ENCODE measurements at places on chromosomes 5 and 9.
A peak's percentile ranks its signal among the peaks of the same experiment; 100 is the strongest.

DNA sequence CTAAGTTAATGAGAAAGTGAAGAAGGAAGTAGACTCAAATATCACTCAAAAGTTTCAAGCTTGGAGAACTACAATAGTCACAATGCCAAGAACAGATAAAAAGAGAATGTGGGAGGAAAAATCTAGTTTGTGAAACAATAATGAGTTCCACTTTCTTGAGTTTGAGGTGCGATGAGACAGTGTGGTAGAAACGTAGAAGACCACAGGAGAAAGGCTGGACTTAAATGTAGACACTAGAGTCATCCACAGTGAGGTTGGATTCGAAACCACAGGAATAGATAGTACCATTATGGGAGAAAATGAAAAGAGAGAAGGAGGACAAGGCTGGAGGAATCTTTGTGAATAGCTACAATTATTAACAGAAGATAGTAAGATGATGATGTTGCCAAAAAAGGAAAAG is 141.1 kb upstream of the LRRTM2 start:
- DNase-seq, result no peak

DNA sequence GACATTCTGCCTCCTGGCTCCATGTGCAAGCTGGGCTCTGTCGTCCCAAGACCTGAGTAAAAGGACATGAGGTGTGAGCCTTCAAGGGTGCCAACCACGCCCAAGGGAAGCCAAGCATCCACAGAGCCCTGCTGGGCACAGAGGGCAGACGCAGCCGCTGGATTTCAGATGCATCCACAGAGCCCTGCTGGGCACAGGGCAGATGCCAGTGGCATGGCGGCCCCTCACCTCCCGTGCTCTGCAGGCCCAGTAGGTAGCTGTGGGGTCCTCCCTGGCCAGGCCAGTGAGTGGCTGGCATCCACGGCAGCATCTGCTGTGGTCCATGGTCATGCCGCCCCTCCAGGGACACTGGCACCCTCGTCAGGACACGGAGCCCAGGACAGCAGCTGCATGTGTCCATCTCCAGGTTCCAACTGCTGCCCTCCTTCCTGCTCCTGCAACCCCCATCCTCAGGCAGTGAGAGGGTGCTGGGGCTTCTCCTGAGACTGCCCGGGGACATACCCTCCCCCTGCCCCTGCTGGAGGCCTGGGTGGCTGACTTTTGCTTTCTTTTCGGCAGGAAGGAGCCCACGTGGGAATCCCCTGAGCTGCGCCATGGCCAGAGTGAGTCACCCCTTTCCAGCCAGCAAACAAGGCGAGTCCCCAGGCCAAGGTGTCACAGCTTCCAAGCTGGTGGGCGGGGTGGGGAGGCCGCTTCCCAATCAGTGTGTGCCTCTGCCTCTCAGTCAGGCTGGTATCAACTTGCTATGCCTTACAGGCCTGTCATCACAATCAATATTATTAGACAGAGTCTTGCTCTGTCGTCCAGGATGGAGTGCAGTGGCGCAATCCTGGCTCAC is 4.0 kb upstream of the TRAF2 start:
- DNase-seq, result peak; percentile 66

GRCh38 chr9:110777876-110778215 is 109.3 kb downstream of the MUSK start:
- no peak for DNase-seq

DNA sequence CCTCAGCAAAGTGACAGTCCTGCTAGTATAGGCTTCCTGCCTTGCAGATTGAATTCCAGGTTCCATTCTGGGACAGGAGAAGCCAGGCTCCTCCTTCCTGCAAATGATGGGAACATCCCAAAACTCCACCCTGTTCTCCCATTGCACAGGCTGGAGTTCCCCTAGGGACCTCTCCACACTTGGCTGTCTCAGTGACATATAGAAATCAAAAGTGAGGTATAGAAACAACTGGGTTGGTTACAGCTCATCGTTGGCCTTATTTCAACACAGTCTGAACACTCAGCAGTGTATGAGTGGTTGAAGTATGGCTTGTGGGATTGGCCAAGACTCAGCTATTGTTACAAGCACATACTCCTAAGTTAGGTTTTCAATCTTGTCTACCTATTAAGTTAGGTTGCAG is 157.8 kb upstream of the FTMT start:
- peak; percentile 12 for DNase-seq

DNA sequence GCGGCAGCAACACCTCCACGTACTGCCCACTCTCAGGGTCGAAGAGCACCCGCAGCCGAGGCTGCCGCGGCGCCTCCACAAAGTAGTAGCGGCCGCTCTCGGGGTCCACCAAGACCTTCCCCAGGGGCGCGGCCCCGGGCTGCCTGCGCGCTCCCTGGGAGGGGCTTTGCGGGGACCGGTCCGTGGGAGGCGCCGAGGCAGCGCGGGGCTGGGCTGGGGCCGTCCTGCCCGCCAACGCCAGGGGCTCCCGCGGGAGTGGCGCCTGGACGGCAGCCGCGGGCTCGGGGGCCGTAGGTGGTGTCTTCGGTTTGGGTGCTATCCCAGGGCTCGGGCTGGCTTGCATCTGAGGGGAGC is 2.6 kb upstream of the MZB1 start:
- DNase-seq, result no peak

- DNase-seq, result peak; percentile 70
Measured at GRCh38 chr9:132670457-132671391, at the start of gene GTF3C4. Gene GTF3C4, plus strand, starts transcription at chr9:132670464. Its CDS starts 135 bp downstream, at chr9:132670599.

- no peak for DNase-seq
Measured at GRCh38 chr9:71681708-71682272, 86.5 kb downstream of the CEMIP2 start.

- DNase-seq, result peak; percentile 28
Measured at GRCh38 chr5:893137-893506, 438 bp downstream of the TRIP13 start.

DNA sequence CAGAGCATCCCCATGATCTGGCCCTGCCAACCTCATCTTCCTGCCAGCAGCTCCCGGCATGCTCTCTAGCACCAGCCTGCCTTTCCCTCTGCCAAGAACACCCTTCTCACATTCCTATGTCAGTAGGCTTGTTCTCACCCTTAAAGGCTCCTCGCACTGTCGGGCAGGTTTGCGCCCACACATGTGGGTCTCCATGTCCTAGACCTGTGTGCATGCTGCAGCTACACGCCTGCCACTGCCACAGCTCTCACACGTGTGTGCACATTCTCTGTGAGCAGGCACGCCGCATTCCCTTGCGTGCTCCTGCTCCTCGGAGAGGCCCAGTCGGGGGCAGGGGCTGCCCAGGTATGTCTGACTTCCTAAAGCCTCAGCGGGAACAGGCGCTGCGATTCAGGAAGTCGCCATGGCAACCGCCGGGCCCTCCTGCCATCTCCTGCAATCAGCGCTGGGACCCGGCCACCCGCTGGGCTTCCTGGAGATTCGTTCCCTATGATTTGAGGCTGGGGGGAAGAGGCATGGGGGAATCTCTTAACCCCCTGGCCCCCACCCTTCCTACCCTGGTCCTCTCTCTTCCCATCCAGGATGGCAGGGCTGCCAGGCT is 28.1 kb downstream of the NDUFA8 start:
- no peak for DNase-seq

DNA sequence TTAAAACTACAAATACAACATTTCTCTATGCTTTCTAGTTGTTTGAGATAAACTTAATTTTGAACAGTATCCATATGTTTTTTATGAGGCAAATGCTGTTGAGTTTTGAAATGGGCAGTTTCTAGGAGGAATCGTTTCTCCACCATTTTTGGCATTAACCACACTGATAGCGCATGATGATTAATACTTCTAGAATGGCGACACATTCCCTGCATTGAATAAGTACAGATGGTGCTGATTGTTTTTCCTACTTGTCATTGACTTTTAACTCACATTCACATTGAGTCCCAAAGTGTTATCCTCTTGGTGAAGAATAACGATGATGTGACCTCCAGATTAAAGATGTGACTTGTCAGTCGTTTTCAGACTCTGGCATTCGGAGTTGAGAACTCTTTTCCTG is 6.5 kb upstream of the CCDC192 start:
- DNase-seq, result no peak
